ENCODE measurements at places on chromosomes 1 and 21.

DNA sequence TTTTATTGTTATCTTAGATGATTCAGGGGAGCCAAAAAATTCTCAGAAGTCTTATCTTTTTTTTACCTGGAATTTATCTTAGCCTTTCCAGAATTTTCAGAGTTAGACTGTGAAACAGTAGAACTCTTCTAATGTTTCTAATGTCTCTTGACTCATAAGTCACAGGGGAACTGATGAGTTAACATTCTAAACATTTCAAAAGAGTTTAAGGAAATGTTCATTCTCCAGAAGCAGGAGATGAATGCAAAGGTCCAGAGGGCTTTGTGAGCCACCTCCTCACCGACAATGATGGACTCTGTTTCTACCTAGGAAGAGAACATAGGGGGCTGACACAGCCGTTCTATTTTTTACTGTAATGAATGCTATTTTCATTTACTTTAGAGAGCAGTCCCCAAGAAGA lies 157.5 kb downstream of the BRINP2 start:
- peak; percentile 33 for DNase-seq

DNA sequence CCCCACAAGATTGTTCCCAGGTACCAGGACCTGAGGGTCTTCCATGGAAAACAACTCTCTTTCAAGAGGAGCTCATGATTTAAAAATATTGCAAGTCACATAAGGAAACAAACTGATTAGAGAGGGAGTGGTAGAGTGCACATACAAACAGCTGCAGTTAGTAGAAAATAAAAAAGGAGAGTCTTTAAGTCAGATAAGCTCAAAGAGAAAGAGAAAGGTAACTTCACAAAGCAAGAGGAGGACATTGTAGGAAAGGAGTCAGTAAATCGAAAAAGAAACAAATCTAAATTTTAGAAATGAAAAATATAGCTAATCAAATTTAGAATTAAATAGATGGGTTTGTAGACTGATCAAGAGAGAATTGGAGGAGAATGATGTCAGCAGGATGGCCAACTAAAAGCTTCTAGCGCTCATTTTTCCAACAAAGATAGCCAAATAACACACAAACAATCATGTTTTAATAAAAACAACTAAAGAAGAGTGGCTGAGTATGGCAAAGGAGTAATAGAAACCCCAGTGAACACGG lies 86.1 kb upstream of the CD53 start:
- DNase-seq: no peak

GRCh38 chr1:173853074-173853473 lies 14.7 kb downstream of the GAS5 start:
- DNase-seq: peak; percentile 61

GRCh38 chr1:63326473-63327380 lies 4.4 kb downstream of the FOXD3 start:
- DNase-seq: no peak

DNA sequence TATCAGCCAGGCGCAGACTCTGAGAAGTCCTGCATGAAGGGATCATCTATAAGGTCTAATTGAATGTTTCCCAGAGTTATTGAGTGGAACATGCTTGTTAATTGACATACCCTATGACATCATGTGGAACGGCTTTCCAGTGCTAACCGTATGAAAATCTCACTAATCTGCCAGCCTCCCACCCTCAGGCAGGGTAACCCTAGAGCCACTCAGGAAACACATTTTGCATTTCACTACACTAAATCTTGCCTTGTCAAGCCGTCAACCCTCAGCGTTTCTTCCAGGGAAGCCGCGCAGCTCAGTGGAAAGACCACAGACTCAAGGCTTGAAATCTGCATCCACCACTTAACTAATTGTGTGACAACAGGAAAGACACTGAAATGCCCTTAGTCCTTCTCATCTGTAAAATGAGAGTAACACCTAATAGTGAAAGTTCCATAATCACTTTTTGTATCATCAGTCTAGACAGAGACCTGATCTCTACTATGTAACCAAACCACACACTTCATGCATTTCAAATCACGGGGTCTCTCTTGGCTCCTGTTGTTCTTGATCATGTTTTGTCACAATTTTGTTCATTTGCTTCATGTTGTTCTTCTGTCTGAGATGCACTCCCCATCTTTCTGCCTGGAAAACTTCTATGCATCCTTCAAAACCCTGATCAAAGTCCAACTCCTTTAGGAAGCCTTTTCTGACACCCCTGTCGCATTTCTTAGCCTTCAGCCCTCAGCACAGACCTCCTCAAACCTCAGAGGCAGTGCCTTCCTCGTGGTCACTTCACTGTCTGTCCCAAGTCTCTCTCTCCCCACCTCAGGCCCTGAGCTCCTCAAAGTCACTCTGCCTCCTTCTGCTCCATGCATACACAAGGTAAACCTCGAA lies 246.5 kb downstream of the TOMM20 start:
- no peak for DNase-seq

DNA sequence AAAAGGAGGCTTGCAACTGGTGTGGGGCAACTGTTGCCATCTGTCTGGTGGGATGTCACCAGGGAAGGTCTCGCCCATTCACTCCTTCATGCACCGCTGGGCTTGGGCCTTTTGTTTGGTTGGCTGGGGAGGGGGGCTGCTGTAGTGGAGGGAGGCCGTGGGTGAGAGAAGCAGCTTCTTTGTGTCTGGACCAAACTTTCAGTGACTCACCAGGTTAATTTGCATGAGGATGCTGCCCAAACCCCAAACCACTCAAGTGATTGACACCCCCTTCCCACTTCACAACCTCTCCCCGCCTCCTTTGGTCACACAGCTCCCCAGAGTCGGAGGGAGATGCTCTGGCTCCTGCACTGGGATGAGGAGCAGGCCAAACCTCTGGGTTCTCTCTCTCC lies 19.7 kb downstream of the BTG2 start:
- DNase-seq: no peak

DNA sequence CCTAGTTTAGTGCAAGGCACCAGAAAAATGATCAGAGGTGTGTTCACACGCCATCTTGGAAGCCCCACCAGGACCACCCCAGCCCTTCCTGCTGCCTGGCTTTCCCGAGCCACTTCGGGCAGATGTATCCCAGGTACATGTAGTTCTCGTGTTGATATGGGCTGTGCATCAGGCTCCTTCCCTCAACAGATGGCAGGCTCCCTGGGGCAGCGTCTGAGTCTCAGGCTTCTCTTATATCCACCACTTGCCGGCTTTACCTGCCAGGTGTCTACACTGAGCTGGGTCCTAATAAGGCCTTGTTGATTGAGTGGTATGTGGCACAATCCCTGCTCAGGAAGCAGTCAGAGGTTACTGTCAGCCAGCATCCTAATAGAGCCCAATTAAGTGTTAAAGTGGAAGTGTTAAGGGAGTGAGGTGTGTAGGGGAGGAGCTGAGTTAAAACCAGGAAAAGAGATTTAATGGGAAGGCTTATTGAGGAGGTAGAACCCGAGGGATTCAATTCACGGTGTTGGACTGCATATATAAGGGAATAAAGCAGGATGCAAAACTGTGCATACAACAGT lies 8.5 kb downstream of the GPA33 start:
- no peak for DNase-seq

- no peak for DNase-seq
Measured at GRCh38 chr1:209062863-209063262, 520.7 kb upstream of the CAMK1G start.

DNA sequence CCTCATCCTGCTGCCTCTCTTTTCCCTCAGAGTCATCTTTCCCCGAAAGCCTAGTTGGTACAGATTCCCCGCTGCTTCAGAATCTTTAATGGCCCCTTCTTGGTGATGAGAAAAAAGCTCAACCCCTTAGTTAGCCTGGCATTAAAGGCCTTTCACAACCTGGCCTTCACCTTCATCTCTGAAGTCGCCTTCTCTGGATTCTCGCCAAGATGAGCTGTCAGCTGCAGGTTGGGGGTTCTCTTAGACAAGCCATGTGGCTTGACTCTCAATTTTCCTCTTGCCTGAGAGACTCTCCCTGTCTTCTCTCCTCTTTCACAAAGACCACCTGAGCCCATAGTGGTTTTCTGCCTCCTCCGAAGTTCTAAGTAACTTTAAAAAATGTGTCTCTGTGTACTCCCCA lies 15.5 kb upstream of the DISC1 start:
- DNase-seq: no peak

- peak; percentile 29 for DNase-seq
Measured at GRCh38 chr1:67582625-67583461, 102.2 kb upstream of the GADD45A start.

GRCh38 chr1:72140222-72140621 lies 142.1 kb downstream of the NEGR1 start:
- no peak for DNase-seq

DNA sequence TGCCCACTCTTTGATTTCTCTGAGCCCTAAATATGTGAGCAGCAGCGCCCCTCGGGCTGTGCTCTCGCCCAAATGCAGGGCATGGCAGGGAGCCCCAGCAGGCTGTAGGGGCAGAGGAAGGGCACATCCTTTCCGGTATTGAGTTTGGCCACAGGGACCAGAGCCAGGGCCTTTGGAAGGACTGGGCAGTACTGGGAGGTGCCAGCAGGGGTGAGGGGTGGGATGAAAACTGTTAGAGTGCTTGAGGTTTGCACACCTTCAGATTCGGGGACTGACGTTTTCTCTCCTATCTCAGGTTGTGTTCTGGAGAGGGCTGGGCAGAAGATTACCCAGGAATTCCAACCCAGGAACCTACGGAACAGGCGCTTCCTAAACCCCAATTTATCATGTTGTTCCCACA lies 2.2 kb upstream of the ATP1A2 start:
- DNase-seq: no peak

DNA sequence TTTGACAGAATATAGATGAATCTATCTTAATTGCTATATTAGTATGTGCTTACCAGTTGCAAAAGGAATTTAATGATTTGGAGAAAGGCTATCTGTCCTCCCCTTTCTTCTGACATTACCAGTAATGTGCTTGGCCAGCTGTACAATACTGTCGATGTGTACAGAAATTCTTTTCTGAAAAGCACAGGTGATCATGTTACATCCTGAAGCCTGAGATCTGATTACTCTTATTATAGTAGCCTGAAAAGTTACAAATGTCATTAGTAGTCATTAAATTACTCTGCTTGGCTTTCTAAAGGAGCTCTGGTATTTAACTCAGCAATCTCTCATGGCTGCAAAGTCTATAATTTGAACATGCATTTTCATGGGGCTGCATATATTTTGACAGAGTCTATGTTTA lies 209.8 kb downstream of the PTPRC start:
- DNase-seq: no peak

GRCh38 chr1:34695580-34695979 lies 59.3 kb upstream of the GJB5 start:
- DNase-seq: no peak

DNA sequence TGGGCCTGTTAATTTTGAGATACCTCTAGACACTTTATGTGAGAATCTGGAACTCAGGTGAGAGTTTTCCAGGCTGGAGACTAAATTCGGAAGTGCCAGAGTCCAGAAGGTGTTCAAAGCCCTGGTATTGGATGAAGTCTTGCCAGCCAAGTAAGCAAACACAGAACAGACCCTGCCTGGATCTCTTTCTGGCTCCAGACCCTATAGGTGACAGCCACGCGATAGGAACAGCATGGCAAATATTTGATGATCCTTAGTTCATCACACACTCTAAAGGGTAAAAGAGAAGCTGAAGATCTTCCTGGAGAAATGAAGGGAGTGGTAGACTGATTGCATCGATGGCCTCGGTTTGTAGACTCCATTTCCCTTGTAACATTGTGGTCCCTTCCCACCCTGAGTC lies 30.7 kb downstream of the SLC1A7 start:
- no peak for DNase-seq

- DNase-seq: no peak
Measured at GRCh38 chr1:10898921-10899320, 102.5 kb upstream of the CASZ1 start.

DNA sequence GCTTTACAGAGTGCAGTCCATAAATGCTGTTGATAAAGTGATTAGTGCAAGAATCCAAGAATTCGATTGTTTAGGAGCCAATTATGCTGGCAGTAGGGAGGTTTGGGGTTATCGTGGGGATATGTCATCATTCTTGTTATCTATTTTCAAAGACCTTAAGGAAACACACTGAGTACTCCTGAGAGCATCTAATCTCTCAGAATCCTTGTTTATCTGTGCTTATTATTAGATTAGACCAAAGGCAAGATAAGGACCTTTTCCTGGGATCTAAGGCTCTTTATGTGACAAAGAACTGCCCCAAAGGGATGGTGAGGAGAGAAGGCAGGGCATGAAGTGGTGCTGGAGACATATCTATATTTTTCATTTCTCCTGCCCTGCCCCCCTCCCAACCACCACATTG lies 139.1 kb downstream of the TSEN15 start:
- DNase-seq: no peak

DNA sequence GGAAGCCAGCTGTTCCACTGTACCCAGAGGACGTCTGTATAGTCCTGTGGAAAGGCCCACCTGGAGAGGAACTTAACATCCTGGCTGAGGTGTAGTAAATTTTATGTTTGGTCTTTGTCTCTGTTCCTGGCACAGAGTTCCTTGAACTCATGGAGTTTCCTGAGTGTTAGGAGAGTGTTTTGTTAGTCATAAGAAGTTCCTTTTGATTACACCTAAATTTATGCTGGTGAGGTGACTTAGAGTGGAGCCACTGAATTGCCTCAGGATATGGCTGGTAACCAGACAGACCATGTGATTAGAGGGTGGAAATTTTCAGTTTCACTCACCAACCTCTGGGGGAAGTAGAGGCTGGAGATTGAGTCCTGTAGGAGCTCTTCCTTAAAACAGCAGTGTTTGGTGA lies 57.9 kb downstream of the RASAL2 start:
- no peak for DNase-seq

DNA sequence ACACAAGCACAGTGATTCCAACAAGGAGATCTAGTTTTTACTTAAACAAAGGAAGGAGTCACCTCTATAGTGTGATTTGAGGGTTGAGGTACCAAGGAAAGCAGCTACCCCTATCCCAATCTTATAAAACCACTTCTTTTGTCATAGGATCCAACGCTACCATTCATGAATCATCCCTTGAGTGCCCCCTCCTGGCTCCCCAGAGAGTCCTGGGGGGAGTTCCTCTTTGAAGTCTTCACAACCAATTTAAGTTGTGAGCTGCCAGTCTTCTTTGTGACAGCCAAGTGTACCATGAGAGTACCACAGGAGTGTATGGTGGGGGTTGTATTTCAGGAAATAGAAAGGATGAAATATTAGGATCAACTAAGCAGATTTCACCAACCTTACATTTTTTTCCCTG lies 39.1 kb upstream of the NHLH2 start:
- no peak for DNase-seq

DNA sequence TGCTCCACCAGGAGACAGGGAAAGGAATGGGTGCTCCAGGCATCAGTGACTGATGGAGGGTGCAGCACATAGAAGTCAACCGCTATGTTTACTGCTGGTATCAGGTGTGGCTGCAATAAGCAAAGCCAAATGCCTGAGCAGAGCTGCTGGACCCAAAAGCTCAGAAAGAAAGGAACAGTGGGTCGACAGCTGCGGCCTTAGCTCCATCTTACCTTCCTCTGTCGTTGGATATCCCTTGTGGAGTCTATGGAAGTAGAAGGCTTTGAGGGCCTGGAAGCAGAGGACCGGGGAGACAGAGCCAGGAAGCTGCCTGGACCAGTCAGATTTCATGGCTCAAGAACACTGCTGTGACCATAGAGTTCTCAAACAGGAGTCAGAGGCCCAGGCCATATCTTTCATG lies 45.3 kb downstream of the RIMS3 start:
- DNase-seq: no peak

- DNase-seq: no peak
Measured at GRCh38 chr1:216554934-216555333, 131.7 kb upstream of the USH2A start.

Data from fibroblast of skin of abdomen (primary cell).